ENCODE measurements at places on chromosomes 7 and 10. TPM values are rescaled to one million over a fixed set of nuclear protein-coding genes. Genes with fewer than 3 reads are reported as not detected.

Gene TAX1BP1
- polyA plus RNA-seq = 51.2 TPM

Gene LBX1
- polyA plus RNA-seq = not detected

Gene CLRN3
- polyA plus RNA-seq = not detected

Gene IMMP2L
- 22.0 TPM for polyA plus RNA-seq

Gene GATAD1
- 13.6 TPM for polyA plus RNA-seq

Gene BMPER
- polyA plus RNA-seq = 2.1 TPM

Measured in brain (organoid and tissue), 16 donors.